Stimulated activated CD8-positive, alpha-beta memory T cell treated with anti-CD3 and anti-CD28 coated beads, Interleukin-4, amount 100 ng/mL, for 1 hour (primary cell): ENCODE measurements at places on chromosomes 1 and 21.

- no peak for DNase-seq
Measured at GRCh38 chr1:156448134-156448967, 52.2 kb downstream of the MEF2D start.

- DNase-seq, result no peak
Measured at GRCh38 chr1:145805057-145805456, 18.8 kb downstream of the RNF115 start.

DNA sequence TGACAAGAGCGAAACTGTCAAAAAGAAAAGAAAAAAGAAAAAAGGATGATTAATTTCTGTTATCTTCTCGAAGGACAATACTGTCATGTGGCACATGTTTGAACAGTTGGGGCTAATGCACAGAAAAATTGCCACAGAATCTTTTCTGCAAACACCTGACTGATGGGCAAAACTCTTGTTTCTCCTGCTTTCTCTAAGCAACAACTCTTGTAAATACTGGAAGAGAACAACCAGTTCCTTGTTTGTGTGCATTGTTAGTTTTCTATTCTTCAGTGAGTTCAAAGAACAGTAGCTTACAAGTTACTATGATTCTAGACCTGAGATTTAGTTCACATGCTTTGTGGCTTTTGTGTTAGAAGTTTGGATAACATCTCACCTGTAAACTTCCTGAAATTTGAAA lies 60.7 kb downstream of the CDC14A start:
- no peak for DNase-seq

GRCh38 chr1:229035748-229036082 lies 235.2 kb upstream of the RAB4A start:
- no peak for DNase-seq

- no peak for DNase-seq
Measured at GRCh38 chr1:22741118-22741517, 30.5 kb downstream of the EPHB2 start.

DNA sequence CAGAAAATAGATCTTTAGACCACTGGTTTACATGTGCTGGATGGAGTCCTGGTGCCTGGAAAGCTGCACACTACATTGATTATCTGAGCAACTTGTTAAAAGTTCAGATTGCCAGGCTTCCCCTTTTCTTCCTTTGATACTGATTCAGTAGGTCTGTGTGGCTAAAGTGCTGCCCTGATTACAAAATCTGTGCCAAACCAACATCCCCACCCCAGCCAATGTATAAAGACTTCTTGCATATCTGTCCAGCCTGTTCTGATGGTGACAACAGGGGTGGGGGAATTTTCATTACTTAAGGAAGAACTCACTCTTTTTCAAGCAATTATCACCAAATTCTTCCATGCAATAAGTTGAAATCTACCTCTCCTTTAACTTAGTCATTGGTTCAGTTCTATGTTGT lies 135.5 kb downstream of the TNFSF18 start:
- no peak for DNase-seq

- no peak for DNase-seq
Measured at GRCh38 chr1:174999936-175000696, at the start of gene CACYBP. CACYBP (plus strand) TSS chr1:174999947; CDS start chr1:175000181, 234 bp downstream.

DNA sequence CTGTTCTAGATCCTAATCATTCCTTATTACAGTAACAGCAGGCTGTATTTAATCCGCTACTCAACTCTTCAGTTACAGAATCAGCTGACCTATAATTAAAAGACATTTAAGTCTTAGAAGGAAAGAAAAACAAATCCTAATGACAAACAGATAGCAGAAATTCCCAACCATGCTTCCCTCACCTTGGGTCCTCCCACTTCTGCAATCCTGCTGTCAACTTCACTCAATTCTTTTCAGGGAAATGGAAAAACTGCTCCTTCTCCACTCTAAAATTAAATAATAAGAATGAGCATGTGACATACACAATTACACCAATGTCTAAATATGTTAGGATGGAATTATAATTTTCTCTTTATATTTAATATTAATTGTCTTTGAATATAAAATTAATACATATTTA lies 182.6 kb upstream of the LYPLAL1 start:
- DNase-seq, result no peak

DNA sequence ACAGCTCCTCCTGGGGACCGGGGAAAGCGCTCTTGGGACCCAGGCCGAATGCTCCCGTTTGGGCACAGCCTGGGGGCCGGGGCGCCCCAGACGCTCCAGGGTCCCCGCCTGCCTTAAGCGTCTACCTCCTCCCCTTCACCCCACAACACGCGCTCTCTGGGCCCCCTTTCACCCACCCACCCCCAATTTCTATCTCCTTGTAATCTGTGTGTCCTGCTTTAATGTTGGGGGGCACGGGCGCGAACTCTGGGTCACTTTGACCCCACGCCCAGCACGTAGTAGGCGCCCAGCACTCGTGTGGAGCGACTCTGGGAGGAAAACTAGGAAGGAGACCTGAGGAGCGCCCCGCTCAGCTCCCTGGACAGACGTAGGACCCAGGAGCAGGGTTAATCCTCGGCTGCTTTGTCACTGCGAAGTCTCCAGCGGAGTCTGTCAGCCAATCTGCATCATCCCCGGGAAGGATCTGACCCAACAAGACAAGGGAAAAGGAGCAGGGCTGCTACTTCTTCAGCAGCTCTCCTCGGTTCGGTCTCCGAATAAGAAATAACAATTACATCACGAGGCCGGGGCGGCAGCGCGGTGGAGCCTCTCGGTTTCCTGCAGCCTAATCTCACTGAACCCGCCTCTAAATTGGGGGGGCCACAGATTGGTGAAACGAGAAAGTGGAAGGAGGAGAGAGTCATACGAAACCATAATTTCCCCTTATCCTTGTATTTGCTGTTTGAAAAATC lies 757 bp upstream of the NRIP1 start:
- peak; percentile 47 for DNase-seq

DNA sequence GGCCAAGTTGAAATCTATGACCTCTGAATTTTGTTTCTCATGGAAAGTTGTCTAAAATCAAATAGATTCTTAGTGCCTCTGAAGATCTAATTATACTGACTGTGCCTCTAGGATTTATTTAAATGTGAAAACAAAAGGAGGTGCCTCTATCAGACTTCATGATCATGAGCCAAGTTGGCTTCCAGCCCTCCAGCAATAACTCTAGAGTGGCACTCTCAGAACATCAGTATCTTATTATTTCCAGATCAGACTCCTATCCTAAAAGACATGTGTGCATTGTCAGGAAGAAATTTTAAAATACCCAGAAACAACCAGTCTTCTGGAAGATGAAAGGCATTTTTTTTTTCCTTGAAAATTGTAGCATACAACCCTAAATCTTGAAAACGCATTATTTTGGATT lies 368.0 kb downstream of the PDE4B start:
- DNase-seq, result no peak

DNA sequence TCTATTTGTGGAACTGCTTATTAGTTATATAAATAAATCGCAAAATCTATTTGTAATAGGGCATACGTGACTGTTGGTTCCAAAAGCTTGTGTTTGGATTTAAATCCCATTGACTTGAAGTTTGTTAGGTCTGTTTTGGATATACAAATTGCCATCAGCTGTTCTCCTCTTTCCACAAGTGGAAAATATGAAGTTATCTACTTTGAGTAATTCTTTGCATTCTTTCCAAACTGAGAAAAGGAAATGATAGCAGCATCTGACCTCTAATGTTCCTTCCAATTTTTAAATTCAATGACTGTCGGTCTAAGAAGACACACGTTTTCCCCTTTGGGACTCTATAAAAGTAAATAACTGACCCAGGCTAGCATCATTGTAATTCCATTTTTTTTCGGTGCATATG lies 165.7 kb upstream of the SGIP1 start:
- no peak for DNase-seq

- no peak for DNase-seq
Measured at GRCh38 chr1:25658791-25659431, 42.3 kb downstream of the MAN1C1 start.

GRCh38 chr1:228264090-228264829 lies 56.4 kb downstream of the OBSCN start:
- DNase-seq, result no peak

- DNase-seq, result no peak
Measured at GRCh38 chr1:2529784-2530512, at the start of gene HES5. HES5 (minus strand) TSS chr1:2530263; CDS start chr1:2530164, 99 bp downstream.

DNA sequence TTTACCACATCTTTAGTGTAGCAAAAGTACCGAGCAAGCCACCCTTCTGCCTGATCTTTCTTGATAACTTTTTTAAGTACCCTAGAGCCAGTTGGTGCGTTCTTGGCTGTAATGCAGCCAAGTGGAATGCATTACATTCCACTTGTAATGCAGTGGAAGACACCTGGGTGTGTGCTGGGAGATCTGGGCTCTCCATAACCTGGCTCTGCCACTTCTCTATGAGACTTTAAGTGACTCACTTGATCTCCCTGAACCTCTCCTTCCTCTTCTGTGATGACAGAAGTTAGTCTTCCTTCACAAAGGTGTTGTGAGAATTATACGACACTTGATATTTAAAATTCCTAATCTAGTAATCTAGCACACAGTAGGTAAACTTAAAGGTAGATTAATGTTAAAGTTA lies 35.3 kb upstream of the NFIA start:
- DNase-seq, result no peak

DNA sequence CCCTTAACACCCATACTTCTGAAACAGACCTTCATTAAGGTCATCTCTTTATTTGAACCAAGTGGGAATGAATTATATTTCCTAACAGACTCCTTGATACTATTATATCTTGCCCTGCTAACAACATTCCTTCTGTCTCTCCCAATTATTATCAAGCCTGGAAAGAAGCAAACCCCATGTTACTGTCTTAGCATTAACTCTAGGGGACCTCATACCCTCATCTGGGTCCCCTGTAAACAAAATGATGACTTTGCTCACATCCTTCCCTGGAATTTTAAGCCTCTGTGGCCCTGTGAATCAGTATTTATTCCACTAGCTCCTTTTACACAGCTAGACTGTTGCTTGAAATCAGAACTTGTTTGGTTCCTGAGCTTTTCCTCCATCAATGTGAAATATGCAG lies 38.3 kb upstream of the BCL10 start:
- DNase-seq, result no peak

- no peak for DNase-seq
Measured at GRCh38 chr1:207064561-207064960, 11.5 kb downstream of the PFKFB2 start.

- no peak for DNase-seq
Measured at GRCh38 chr1:197285526-197286205, 17.6 kb downstream of the CRB1 start.

- no peak for DNase-seq
Measured at GRCh38 chr1:80673935-80674597, 1126.7 kb upstream of the ADGRL2 start.

DNA sequence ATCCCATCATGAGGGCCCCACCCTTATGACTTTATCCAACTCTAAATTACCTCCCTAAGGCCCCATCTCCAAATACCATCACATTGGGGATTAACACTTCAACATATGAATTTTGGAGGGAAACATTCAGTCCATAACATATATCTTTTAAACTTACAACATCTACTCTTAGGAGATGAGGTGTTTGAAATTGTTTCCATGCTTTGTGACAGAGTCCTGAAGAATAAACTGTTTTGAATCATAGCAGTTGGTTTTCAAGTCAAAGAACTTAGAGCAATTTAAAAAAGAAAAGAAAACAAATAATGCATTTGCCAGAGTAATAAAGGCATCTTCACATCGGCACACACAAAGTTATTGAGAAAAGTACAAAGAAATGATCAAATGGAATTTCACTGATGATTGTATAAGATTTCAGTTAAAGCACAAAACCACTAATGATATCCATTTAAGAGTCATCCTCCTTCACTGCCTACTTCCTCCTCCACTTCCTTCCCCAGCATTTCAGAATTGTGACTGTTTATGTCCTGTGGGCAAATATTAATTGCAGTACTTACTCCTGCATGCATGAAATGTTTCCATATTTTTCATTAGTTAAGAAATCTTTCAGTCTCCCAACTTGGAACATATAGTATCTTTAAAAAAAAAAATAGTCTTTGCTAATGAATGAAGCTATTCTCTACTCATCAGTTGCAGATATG lies 202.0 kb downstream of the LRRC40 start:
- no peak for DNase-seq

GRCh38 chr1:224405604-224405970 lies 29.0 kb downstream of the WDR26 start:
- DNase-seq, result no peak

DNA sequence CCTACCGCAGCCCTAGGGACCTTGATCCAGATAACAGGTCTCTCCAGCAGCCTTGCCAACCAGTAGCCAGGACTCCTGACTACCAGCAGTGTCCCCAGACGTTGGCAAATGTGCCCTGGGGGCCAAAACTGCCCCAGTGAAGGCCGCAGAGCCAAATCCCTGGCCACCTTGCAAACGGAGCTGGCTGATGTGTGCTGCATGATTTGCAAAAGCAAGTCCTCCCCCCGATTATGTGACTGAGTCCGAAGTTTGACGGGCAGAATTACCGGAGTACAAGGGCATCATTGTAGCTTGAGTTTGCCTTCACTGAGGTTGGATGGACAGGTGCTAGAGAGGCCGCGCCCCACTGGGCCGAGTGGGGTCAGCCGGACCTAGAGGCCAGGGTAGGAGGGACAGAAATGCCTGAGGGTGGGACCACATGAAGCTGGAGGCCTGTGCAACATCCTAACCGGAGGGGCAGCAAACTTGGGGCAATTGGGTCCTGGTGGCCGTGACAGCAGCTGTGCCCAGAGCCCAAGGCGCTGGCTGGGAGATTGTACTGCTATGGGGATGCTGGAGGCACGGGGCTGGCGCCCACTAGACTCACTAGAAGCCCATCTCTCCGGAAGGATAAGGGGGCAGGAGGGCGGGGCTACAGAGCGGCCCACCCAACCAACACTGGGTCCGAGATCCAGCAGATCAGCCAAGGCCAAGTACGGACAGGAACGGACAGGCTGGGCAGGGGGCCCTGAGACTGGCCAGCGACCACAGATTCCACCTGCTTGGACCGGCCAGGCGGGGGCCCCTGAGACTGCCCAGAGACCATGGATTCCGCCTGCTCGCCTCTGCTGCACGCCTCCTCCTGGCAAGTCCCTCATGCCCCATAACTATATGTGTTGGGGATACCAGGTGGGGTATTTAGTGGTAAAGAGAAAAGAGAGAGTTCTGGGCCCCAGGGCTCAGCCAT lies 2.8 kb downstream of the ARHGEF16 start:
- no peak for DNase-seq

- no peak for DNase-seq
Measured at GRCh38 chr1:186750257-186750656, 70.0 kb upstream of the PTGS2 start.

DNA sequence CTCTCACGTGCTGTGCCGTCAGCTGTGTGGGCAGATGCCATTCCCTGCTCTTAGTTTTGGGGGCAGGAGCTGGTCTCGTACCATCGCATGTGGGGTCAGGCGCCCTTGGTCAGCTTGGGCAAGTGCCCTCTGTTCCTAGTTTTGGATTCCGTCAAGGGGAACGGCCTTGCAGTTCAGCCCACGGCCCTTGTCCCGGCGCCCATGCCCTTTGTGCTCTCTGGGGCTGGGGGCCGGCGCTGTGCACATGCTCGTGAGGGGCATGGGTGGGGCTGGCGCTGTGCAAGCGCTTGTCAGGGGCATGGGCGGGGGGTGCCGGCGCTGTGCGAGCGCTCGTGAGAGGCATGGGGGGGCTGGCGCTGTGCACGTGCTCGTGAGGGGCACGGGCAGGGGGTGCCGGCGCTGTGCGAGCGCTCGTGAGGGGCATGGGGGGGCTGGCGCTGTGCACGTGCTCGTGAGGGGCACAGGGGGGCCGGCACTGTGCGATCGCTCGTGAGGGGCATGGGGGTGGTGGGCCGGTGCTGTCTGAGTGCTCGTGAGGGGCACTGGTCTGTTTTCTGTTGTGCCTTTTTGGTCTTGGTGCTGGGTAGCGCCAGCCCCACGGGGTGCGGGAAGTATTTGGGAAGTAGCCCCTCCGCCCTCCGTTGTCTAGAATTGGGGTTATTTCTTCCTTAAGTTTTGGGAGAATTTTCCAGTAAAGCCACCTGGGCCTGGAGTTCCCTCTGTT lies 29.5 kb upstream of the DIP2A start:
- DNase-seq, result no peak

- no peak for DNase-seq
Measured at GRCh38 chr1:201172999-201173610, 17.5 kb upstream of the IGFN1 start.
